ENCODE measurements at places on chromosomes 1 and 21.

DNA sequence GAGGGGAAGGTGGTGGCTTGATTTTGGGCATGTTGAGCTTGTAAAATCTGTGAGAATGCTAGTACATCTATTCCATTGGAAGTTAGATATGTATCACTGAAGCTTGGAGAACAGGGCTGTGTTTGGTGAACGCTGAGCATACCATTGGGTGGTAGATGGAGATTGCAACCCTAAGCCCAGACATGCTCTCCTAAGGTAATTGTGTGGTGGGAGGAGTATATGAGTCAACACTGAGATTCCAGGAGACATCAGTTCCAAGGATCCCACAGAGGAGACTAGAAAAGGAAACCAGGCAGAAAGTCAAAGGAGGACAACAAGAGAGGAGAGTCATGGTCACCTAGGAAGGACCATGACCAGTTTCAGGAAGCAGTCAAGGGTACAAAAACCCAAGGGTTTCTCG lies 60.4 kb downstream of the KIF21B start:
- DNase-seq, result no peak

GRCh38 chr1:218324226-218324580 lies 20.9 kb upstream of the TGFB2 start:
- DNase-seq, result no peak

DNA sequence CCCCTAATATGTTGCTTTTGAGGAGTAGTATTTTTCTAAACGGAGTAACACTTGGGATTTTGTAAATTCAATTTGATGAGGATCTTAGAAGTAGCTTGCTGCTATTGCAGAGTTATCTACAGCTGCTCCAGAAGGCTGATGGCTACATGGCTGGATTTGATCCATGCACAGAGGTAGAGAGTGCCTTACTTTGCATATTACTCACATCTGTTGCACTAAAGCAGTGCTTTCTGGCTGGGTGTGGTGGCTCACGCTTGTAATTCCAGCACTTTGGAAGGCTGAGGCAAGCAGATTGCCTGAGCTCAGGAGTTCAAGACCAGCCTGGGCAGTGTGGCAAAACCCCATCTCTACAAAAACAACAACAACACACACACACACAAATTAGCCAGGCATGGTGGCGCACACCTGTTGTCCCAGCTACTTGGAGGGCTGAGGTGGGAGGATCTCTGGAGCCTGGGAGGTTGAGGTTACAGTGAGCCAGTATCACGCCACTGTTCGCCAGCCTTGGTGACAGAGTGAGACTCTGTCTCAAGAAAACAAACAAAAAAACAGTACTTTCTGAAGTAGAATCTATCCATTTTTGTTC lies 24.6 kb downstream of the RALGPS2 start:
- DNase-seq, result no peak

DNA sequence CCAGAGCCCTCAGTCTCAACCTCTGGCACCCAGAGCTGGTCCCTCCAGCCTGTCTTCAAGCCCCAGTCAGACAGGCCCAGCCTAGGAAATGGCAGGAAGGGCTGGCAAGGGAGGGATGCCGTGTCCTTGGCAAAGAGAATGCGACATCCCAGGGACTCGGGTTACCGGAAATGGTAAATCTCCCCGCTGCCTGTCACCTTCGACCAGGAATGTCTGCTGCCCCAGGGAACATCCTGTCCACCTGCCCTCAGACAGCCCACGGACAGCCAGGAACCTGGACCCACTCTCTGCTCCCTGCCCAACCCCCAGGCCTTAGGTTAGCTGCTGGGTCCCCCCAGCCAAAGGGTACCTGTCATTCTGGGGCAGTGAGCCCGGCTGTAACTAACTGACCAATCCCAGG lies 23.9 kb downstream of the HSPG2 start:
- DNase-seq, result no peak

GRCh38 chr1:174719194-174719593 lies 271.4 kb downstream of the GPR52 start:
- no peak for DNase-seq

GRCh38 chr1:24416666-24417391 lies 1.2 kb downstream of the NIPAL3 start:
- DNase-seq, result no peak

DNA sequence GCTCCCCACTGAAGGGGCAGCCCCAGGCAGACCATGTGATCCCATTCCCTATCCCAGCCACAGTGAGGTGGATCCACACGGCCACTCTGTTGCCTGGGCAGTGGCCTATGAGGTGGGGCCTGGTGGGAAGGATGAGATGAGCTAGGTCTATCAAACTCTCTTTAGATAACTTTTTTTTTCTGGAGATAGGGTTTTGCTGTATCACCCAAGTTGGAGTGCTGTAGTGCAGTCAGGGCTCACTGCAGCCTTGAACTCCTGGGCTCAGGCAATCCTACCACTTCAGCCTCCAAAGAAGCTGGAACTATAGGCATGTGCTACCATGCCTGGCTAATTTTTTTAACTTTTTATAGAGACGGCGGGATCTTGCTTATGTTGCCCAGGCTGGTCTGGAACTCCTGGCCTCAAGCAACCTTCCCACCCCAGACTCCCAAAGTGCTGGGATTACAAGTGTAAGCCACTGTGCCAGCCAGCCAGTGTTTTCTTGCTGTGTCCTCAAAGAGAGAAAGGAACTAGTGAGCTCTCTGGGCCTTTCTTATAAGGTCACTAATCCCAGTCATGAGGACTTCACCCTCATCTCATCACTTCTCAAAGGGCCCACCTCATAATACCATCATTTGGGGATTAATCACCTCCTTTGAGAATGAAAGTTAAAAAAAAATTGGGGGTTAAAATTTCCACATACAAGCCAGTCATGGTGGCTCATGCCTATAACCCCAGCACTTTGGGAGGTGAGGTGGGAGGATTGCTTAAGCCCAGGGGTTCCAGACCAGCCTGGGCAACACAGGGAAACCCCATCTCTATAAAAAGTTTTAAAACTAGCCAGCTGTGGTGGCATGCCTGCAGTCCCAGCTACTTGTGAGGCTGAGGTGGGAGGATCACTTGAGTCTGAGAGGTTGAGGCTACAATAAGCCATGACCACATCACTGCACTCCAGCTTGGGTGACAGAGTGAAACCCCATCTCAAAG lies 36.6 kb downstream of the H3-3A start:
- DNase-seq, result no peak

- no peak for DNase-seq
Measured at GRCh38 chr1:201759194-201759815, 69.7 kb upstream of the IPO9 start.

- DNase-seq, result peak; percentile 50
Measured at GRCh38 chr1:24413350-24414163, at the start of gene STPG1. Gene STPG1, minus strand, starts transcription at chr1:24413782. Its CDS starts 12,394 bp downstream, at chr1:24401388.

DNA sequence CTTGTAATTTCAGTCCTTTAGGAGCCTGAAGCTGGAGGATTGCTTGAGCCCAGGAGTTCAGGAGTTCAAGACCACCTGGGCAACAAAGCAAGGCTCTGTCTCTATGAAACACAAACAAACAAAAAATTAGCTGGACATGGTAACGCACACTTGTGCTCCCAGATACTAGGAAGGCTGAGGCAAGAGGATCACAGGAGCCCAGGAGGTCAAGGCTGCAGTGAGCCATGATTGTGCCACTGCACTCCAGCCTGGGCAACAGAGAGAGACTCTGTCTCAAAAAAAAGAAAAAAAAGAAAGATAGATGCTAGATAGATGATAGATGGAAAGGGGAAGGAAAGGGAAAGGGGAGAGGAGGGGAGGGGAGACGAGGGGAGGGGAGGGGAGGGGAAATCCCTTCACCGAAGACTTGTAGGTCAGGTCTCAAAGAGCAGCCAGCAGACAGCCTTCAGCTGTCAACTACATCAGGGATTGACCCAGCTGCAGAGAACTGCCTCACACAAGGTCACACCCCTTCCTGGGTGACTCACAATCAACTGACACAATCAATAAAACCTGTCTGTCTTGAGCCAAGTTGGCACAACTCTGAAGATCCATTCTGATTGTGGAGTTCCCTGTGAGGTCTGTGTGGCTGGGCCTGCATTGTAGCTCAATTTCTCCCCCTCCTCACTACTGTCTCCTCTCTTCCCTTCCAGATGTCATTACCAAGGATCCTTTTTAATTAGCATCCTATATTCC lies 200.6 kb downstream of the RGS7 start:
- DNase-seq, result no peak

DNA sequence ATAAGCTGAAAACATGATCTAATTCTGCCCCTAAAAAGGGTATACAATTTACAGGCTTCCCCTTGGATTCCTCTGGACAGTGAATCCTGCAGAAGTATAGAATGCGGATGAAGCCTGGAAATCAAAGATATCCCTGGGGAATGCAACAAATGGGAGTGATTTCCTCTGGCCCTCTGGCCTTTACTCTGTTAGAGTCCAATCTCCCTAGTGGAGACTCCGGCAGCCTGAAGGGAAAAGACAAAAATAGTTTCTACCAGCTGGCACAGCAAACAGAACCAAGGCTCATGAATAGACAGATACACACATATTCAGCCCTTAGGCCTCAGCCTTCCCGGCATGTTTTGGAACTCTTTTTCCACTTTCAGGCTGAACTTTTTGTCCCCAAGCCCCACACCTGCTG lies 3.9 kb upstream of the LRRC52 start:
- DNase-seq, result no peak

DNA sequence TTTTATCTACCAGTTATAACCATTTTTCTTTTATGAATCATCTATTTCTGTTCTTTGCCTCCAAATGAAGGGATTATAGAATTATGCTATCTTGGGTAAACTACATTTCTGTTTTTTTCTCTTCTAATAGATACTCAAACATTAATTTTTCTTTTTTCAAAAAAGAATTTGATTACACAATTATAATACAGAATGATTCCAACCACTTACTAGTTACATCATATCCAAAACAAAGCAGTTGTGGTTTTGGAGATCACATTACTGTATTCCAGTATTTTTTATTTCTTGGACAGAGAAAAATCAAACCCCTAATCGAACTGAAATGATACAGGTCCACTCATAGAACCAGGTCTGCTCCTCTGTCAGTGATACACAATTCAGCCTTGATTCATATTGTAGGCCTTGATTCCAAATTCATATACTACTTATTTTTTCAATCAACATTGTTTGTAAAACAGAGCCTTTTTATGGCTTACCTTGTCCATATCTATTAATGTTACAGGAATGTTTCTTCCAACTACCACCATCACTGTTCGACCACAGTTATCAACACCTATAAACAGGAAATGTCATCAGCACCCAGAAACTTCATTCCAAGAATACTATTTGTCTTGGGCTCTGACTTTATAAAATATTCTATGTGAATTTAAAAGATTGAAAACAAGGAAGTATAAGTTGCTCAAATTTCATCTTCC lies 43.2 kb downstream of the GDAP2 start:
- no peak for DNase-seq

DNA sequence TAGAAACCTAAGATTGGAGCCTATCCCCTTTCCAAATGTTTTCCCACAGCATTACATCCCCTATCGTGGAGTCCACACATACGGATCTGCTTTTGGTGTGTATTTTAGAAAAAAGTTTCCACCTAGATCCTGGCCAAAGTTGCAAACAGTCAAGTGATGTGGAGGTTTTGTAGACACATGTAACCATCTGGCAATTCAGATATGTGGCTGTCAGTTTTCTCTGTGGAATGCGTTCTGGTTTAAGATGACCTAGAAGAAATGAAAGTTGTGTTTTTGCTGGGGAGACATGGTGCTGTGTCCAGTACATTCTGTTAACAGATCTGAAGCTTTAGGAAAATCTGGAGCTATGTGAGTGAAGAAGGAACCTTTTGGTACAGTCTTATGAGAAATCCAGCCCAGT lies 14.8 kb downstream of the RNF220 start:
- no peak for DNase-seq

DNA sequence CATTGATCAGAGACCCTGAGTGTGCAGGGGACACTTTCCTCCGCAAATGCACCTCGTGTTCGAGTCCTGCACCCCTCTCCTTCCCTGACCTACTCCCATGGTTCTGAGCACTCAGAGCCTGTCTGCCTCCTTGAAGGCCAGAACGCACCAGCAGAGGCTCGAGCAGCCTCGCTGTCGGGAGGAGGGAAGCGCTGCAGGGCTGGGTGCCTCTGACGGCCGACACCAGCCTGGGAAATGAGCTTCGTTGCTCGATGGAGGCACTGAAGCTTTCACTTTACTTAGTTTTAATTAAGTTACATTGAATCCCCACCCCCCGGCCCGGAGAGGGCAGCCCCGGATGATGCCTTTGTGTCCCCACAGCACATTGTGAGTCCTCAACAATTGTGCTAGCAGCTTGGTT lies 156.3 kb upstream of the ARHGEF16 start:
- no peak for DNase-seq

- no peak for DNase-seq
Measured at GRCh38 chr1:13732971-13733667, 33.1 kb downstream of the PRDM2 start.

DNA sequence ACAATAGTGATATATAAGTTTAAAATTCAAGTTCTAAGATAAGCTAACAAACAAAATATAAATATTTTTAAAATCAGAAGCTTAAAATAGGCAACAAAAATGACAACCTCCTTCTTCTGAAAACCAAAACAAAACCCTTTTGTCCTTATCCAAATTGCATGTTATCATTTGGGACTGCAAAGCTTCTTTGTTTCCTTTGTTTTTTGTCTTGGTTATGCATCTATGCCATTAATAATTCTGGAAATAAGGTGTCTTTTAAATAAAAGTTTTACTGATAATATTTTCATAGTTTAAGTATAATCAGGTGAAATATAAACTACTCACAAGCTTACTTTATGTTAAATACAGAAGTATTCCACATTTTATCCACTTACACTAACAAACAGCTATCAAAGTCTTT lies 20.5 kb downstream of the ADSS2 start:
- no peak for DNase-seq

DNA sequence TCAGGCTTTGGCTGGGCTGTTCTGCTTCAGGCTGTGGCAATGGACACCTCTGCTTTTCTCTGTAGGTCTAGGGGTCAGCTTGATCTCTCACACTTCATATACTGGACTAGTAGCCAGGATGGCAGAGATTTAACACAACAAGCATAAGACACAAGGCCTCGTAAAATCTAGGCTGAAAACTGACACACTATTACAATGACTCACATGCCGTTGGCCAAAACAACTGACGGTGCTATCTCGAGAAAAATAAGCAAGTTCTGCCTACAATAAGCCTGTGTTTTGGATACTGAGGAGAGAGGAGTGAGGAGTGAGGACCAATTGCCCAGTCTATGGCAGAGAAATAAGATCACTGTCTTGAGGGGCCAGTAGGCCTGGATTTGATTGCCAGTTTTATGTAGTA lies 840.7 kb upstream of the ADAMTS5 start:
- DNase-seq, result no peak

DNA sequence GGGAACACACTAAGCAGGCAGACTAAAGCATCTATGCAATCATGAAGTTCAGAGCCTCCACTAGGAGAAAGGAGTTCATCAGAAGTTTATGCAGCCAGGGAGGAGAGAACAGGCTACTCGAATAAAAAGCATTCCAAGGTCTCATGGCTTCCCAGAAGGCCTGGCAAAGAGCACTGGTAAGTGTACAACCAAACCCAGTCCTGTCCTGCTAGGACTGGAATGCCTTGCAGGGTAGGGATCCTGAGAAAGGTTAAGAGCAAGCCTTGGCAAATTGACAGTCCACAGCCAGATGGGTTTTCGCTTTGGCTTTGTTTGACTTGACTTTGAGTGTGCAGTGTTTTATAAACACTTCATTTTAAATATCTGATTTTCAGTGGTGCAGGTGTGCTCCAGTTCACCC lies 133.6 kb upstream of the ATP1B1 start:
- DNase-seq, result no peak

GRCh38 chr1:93703643-93704042 lies 22.0 kb upstream of the BCAR3 start:
- no peak for DNase-seq

GRCh38 chr1:235052067-235053008 lies 76.3 kb downstream of the TOMM20 start:
- no peak for DNase-seq

- no peak for DNase-seq
Measured at GRCh38 chr1:54490361-54491248, 57.4 kb upstream of the ACOT11 start.

Data from NCI-H748 treated with DMSO at 0.1 percent for 48 hours (cell line).